ENCODE measurements at places on chromosomes 1 and 21. TPM values are rescaled to one million over a fixed set of nuclear protein-coding genes. Genes with fewer than 3 reads are reported as not detected.

CELA3B gene
- total RNA-seq = not detected

OR10Z1 gene
- not detected for total RNA-seq

TNFAIP8L2 gene
- 2.2 TPM for total RNA-seq

MYCL gene
- 9.6 TPM for total RNA-seq

Measured in skin of body (tissue), 3 donors.